Stimulated activated CD8-positive, alpha-beta memory T cell treated with anti-CD3 and anti-CD28 coated beads, Interleukin-15, amount 100 ng/mL, for 1 hour (primary cell): ENCODE measurements at places on chromosomes 1 and 21.
A peak's percentile ranks its signal among the peaks of the same experiment; 100 is the strongest.

- no peak for DNase-seq
Measured at GRCh38 chr21:46211376-46211775, 17.2 kb downstream of the LSS start.

- DNase-seq = no peak
Measured at GRCh38 chr1:17304151-17304825, 3.7 kb upstream of the PADI4 start.

DNA sequence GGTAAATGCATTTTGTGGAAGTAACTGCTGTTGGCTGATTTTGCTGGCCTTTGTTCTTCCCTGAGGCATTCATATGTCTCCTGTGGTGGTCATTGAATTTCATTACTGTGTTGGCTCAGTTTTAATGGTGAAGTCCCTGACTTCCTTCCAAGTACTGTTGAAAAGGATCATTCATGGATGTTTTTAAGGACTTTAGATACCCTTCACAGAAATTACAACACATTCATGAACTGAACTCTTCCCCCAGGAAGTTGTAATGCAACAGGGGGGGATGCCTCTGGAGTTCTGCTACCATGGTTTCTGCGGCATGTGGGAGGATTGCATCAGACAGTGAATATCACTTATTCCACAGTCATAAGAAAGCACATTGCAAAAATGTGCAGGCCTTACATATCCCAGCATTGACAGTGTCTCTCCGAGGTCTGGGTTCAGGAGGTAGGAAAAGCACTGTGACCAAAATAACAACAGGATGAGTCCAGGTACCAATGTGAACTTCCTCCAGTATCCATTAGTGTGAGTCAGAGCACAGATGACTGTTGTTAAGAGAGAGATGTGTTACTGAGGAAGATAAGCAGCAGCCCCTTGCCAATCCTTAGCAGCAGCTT, 2.1 kb upstream of the RAB3GAP2 start:
- DNase-seq = no peak

DNA sequence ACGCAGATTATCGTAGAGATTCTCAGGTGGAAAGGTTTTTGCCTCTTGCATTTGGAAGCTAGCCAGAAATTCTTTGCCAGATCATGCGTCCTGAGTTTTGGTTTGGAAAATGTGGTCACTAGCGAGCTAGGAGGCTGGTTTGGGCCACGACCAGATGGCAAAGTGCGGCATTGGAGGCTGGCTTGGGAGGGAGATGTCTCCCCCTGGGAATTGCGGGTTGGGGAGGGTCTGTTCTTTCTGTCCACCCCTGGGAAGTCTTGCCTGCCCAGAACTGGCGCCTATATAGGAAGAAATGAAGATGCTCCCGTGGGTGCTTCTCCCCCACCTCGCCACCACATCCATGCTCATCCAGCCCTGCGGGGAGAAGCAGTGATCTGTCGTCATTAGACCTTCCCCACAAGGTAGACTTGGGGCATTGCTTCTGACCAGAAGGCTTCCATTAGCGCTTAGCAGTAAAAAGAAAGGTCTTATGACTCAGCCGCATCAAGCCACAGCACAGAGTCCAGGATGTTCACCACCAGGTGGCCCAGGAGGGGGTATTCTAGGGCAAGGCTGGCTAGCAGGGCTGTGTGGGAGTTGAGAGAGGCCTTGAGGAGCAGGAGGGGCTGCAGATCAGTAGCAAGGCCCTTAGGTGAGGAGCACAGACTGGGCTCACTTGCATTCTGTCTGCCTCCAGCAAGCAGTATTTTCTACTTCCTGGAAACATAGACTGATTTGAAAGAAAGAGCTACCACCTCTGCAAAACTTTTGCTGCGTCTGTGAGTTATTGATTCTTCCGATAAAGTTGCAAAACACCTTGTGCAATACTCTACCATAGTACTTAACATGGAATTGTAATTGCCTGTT, 1.5 kb upstream of the PTP4A2 start:
- no peak for DNase-seq

DNA sequence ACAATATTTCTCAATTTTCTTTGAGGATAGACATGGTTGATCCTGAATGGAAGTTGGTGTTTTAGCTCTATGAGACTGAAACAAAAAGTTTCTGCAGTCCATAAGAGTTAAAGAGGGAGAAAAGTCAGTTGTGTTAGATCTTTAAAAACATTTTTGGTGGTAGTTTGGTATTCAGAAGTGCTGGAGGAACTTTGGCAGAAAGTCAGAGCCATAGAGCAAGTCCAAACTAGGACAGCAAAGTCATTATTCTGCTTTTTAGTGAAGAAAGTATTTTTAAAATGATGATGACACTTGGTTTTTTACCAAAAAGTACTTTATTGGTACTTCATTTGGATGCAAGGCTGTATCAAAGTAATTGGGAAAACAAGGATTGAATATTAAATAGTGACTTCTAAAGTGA, 41.8 kb downstream of the FNBP1L start:
- no peak for DNase-seq

- DNase-seq = no peak
Measured at GRCh38 chr1:203180611-203181330, 5.1 kb upstream of the MYBPH start.

- no peak for DNase-seq
Measured at GRCh38 chr1:24673341-24673740, 30.2 kb downstream of the SRRM1 start.

GRCh38 chr1:185239861-185240260, 77.2 kb downstream of the IVNS1ABP start:
- DNase-seq = no peak

GRCh38 chr1:234631721-234632125, 21.7 kb upstream of the IRF2BP2 start:
- DNase-seq = no peak

GRCh38 chr1:226365831-226366231, 42.1 kb downstream of the PARP1 start:
- DNase-seq = no peak

GRCh38 chr1:97243973-97244560, 522.5 kb downstream of the PTBP2 start:
- DNase-seq = no peak

DNA sequence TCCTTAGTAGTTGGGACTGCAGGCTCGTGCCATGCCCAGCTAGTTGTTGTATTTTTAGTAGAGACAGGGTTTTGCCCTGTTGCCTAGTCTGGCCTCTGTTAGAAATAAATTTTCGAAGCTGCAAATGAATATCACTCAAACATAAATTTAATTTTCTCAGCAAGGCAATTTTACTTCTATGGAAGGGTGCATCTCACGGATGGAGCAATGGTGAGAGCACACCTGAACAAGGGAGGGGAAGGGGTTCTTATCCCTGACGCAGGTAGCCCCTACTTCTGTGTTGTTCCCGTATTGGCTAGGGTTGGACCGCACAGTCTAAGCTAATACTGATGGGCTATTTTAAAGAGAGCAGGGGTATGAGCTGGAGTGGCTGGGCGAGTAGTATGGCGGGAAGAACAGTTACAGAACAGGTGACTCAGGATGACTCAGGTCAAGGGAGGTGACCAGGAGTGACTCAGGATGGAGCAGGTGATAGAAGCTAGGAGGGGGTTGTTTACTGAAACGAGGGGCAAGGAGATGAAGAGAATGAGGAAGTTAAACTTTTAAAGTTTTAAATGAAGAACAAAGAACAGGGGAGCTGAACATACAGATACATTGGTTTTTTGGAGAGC, 7.5 kb downstream of the MDM4 start:
- no peak for DNase-seq

- peak; percentile 27 for DNase-seq
Measured at GRCh38 chr1:22018583-22019559, 17.4 kb downstream of the CELA3A start.

DNA sequence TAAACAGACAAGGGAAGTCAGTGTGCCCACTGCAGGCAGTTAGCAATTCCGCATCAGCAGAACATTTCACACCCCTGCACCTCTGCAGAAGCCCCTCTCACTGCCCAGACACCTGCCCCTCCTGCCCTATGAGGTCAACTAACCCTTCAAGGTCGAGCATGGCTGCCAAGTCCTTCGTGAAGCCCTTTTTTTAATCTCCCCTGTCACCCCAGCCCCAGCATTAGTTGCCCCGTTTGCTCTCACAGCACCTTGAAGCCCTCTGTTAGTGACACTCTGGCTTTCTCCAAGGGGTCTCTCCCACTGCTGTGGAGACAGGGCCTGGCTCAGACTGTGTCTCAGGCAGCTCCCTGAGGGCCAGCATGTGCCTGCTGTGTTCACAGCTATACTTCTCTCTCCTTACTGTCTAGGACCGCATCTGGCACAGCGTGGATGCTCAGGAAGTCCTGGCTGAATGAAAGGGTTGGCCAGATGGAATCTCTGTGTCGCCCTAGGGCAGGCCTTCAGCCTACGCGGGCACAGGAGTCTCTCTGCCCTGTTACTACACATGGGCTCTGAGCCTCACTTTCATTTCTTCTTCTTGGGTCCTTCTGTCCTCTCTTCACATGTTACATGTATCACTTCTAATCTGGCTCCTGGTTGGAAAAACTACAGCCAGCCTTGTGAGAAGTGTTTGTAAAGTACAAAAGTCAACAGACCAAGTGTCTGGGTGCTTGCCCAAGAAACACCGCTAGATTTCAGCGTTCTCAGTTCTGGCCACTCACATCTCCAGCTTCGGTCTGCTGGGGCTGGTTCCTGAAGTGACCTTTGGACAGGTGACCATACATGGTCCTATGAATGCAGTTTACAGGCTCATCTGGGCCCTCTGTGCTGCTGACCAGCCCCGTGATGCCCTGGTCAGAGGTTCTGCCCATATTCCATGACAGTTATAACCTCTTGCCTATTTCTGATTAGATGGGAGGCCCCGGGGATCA, 19.7 kb downstream of the SLC2A1 start:
- no peak for DNase-seq

DNA sequence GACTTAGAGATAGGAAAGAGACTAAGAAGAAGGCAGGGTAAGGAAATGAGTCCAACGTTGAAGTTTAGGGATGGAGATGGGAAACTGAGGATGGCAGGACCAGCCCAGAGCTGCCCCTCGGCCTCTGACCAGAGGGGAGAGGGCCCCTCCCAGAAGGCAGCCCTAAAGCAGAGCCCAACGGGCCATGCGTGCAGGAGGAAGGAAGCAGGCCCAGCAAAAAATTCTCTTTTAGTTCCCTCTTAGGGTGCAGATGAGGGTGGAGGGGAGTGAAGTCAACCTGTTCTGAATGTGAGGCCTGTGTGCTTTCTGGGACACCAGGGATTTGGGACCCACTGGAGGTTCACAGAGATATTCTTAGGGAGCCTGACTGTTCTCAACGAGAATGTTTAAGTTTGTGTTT, 225.4 kb downstream of the RHOU start:
- DNase-seq = no peak

DNA sequence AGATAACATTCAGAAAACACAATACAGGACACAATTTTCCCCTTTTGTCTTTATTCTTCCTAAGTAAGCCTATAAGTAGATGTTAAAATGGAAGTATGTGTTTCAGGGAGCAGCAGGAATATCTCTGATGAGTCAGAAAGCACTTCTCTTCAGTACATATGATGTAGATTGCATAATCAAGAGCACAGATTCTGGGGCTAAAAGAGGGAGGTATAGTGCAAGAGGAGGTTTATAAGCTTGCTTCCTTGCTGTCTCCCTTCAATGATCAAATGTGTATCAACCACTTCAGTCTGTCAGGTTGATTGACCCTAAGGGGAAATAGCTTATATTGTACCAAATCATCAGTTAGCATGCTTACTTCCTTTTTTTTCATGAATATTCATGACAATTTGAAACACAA, 822.8 kb downstream of the BRINP3 start:
- no peak for DNase-seq

- DNase-seq = no peak
Measured at GRCh38 chr1:62335656-62336055, 16.4 kb upstream of the KANK4 start.

DNA sequence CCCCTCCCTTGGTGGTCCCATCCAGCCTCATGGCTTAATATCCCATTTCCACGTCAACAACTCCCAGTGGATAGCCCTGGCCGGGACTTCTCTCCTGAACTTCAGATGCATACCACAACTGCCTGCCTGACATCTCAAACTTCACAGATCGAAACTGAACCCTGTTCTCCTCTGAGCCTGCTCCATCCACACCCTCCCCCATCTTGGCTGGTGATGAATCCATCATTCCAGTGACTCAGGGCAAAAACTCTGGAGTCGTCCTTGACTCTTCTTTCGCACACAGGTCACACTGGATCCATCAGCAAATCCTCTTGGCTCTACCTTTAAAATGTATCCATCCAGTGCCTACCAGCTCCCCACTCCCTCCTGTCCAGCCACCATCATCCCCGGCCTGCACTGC, 3.9 kb downstream of the TAS1R2 start:
- no peak for DNase-seq

DNA sequence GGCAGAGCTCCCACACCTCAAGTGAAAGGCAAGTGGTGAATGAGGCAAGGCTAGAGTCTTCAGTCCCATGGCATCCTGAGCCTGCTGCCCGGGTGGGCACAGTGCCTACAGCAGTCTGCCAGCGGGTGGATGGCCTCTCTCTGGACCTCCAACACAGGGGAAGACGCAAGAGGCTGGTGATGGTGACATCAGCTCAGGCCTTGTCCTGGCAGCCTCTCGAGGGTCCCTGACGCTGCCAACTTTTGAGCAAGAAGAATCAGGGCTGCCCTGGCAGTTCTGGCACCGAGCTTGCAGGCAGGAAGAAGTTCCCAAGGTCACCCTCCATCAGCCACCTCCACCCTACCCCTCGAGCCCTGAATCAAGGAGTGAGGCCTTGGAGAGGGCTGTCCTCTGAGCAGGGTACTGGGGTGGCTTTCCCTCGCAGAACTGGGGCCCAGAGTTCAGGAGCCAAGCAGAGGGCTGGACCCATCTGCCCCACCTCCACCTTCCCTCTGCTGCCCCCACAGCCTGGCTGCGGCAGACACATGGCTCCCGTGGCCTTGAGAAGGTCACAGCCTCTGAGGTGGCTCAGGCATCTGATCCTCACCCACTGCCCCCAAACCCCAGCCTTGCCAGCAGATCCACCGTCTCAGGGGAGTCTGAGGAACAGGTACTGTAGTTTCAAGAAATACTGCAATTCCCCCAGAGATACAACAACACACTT, 5.8 kb downstream of the RAP1GAP start:
- DNase-seq = no peak

DNA sequence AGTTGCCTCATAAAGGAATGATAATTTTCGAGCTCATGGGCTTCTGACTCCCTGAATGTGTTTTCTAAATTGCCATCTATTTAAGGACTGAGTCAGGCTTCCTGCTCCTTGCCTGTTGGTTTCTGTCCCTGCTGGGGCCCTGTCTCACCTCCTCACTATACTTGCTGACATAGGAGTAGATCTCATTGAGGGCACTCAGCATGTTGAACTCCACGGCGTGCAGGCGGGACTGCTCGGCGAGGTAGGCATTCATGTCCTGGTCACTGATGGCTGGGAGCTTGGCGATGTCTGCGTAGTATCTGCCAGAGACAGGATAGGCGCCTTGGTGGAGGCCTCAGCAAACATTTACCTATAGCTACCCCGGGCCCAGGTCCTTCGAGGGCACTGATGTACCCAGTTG, 116.9 kb upstream of the CD34 start:
- DNase-seq = no peak

- DNase-seq = no peak
Measured at GRCh38 chr1:33697816-33698215, 166.1 kb upstream of the HMGB4 start.

DNA sequence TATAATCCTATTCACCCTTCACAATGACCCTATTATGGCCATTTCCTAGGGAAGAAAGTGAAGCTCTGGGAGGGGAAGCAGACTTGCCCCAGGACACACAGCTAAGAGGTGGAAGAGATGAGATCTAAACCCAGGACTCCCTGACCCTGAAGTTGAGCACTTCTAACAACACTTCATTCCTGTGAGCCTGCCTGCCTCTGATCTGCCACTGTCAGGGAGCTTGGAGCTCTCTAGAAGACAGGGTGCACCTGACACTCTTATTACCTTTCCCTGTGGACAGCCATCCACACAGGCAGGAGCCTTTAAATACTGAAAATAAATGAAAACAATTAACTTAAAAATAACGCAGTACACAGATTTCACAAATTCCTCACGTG, 599 bp downstream of the MKNK1 start:
- DNase-seq = no peak
